ENCODE measurements at places on chromosomes 7 and 10. TPM values are rescaled to one million over a fixed set of nuclear protein-coding genes. Genes with fewer than 3 reads are reported as not detected.

GRCh38 chr10:31959461-31960173, 31.0 kb upstream of the ARHGAP12 start:
- no peak for DNase-seq

GRCh38 chr7:92244808-92245486, 767 bp downstream of the KRIT1 start:
- DNase-seq, result no peak

The HOXA7 gene
- polyA plus RNA-seq, result 1.1 TPM

GRCh38 chr10:43384252-43385221, 13.1 kb downstream of the FXYD4 start:
- DNase-seq, result no peak

The COG5 gene
- 11.6 TPM for polyA plus RNA-seq

The NKX2-3 gene
- polyA plus RNA-seq, result 0.67 TPM

The PHF14 gene
- polyA plus RNA-seq, result 18.6 TPM

DNA sequence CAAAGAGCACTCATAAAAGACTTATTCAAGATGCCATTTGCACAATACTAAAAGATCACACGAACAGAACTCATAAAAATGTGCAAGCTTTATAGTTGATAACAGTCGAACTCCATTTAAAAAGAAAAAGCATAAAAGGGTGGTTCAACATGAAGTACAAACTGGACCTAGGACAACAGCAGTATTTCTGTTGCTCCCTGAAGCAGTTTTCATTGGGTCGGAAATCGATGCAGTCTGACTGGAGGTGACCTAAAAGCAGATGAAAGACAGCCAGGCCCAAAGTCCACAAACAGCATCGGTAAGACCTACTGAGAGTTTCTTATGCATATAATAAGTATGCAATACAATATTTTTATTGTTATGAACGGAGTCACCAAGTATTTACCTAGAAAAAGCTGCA, 23.9 kb downstream of the FAM171A1 start:
- DNase-seq, result peak; percentile 56

DNA sequence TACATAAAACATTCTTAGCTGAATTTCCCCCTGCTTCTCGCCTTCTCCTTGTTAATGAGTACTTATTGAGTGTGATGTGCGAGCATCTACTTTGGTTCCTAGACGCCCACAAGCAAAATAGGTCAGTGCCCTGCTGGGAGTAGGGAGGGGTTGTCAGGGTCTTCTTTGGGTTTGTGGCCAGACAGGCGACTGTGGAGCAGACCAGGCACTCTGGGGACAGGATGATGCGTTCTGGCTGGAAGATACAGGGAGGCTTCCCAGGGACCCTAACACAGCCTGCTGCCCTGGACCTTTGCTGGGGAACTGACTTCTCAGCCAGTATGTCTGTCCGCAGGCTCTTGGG, 227.2 kb downstream of the CUX1 start:
- no peak for DNase-seq

The PDE6C gene
- polyA plus RNA-seq, result not detected

- DNase-seq, result peak; percentile 53
Observed at GRCh38 chr10:69224862-69225657, 4.9 kb downstream of the HKDC1 start.

DNA sequence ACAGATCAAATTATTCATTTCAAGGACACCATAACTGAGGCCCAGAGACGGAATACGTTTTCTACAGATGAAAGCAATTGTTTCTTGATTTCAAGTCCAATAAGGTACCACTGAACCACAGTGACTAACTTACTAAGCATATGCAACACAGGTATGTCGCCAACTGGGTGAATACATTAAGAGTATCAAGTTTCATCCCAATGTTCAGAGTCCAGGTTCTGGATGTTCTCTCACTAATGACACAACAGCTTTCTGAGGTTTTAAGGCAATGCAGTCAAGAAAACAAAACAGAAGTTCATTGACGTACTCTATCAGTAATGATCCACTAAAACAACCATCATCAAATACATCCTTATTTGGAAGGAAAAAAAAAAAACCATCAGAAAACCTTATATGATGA, 35.8 kb downstream of the NSUN6 start:
- DNase-seq, result no peak

The LRIT1 gene
- polyA plus RNA-seq, result not detected

The ZNF138 gene
- polyA plus RNA-seq, result 3.2 TPM

DNA sequence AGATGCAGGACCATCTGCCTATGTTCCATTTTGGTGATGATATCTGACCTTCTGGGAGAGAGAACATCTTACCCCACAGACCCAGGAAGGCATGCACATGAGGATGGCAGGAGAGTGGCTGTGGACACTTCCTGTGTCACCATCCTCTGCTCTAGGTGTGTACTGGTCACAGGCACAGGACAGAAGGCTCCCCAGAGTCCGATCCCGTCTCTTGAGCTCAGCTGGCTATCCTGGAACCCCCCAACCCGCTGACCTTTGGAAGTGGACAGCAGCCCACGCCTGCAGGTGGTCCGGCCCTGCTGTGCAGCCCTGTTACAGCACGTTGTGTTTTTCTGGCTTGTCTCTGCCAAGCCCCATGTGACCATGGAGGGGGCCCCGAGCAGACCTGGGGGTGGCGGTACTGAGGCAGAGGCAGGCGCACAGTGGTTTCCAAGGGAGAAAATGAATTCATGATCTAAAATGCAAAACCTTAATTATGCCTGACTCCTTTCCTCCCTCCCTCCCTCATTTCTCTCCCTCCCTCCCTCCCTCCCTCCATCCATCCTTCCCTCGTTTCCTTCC, 178.8 kb downstream of the CUX1 start:
- no peak for DNase-seq

The C10orf62 gene
- not detected for polyA plus RNA-seq

GRCh38 chr10:122281018-122281626, 10.0 kb downstream of the BTBD16 start:
- no peak for DNase-seq

DNA sequence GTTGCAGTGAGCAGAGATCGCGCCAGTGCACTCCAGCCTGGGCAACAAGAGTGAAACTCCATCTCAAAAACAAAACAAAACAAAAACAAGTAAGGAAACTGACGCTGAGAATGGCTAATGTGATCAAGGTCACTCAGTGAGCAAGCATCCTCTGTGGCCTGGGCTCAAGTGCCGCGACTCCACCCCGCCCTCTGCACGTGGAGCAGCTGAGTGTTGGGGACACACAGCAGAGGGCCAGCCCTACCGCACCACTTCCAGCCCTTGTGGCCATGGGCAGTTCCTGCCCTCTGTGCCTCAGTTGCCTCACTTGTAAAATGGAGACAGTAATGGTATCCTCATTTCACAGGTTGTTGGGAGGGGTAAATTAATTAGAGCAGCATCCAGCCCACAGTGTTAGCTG, 21.0 kb upstream of the OPALIN start:
- no peak for DNase-seq

DNA sequence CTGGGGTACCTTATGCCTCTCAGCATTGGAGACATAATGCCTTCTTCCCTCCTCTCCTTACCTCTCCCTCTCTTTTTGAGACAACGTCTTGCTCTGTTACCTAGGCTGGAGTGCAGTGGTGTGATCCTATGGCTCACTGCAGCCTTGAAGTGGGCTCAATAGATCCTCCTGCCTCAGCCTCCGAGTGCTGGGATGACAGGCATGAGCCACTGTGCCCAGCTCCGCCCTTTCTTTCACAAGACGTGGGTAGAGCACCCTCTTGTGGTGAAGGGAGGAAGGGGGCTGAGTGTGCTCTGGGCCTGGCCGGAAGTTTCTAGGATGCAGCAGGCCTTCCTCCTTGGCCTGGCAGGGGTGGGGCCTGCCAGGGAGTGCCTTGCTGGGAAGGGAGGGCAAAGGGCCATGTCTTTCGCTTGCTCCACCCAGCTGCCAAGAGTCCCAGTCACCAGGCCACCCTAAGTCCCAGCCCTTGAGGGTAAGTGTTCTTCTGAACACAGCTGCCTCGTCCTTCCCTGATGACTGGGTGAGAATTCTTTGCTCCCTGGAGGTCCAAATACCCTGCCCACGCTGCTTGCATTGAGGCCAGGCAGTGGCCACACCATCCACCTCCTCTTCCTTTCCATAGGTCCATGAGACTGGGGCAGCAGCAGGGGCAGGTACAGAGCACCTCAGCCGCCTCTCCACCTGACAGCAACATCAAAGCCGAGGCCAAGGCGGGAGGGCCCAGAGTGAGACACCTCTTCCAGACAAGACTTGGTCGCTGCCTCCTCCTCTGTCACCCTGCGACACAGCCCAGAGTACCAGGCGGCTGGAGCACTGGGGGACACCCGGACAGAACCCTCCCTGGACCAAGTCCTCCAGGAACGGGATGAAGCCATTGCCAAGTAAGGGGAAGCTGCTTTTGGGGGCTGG, 3.7 kb downstream of the ABHD11 start:
- DNase-seq, result peak; percentile 99

- DNase-seq, result no peak
Observed at GRCh38 chr10:846126-846685, 85.3 kb downstream of the LARP4B start.

The JCAD gene
- 0.54 TPM for polyA plus RNA-seq

DNA sequence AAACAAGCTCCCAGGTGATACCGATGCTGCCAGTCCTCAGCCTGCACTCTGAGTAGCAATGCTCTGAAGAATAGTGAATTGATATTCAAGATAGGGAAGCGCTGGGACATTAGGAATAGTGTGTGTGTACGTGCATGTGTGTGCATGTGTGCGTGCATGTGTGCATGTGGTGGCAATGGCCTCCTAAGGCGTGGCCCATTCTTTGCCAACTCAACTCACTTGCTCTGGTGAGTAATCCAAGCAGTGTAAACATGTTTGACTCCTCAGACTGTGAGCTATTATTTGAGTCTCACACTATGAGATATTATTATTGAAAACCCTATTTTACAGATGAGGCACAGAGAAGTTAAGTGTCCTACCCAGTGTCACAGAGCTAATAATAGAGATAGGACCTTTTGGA, 186.6 kb downstream of the RAB11FIP2 start:
- DNase-seq, result no peak

DNA sequence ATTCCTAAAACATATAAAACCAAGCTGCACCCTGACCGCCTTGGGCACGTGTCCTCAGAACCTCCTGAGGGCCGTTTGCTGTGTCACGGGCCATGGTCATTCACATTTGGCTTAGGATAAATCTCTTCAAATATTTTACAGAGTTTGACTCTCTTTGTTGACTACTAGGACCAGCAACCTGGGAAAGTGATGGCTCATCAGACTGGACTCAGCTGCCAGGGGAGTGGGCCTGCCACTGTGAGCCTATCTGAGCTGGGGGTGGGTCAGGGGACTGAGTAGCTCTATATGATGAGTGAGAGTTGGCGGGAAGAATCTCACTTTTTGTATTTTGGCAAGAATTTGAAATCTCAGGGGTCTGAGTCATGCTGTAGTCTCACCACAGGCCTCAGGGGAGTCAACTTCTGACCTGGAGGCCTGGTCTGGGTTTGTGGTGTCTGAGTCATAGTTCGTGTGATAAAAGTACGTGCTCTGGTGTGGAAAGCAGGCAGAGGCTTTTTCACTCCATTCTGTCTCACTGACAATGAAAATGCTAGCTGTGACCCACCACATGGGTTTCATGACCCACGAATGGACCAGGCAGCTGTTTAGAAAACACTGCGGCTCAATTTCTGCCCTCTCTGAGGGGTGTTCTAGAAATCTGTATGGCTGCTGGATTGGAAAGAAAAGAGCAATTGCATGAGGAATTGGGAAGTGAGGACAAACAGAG, 4.2 kb upstream of the UPP1 start:
- peak; percentile 87 for DNase-seq

- no peak for DNase-seq
Observed at GRCh38 chr10:50577010-50577409, 46.7 kb downstream of the SGMS1 start.

DNA sequence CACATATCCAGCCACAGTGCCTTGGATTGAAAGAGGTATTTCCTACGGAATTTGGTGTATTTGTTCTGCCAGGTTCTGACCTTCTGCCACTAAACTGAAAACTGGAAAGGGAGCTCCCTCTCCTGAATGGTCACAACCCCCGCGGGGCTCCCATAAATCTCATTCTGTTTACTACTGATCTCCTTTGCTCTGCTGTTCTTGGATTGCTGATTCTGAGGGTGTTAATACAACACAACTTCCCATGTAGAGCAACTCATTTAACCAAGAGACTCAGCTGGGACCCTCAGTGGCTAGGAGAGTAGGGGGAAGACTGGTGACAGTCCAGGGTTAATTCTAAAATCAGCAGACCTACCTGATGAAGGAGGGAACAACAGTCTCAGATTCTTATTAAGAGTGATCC, 662.9 kb downstream of the INHBA start:
- no peak for DNase-seq

GRCh38 chr10:55024713-55025112, 223.7 kb upstream of the PCDH15 start:
- no peak for DNase-seq

GRCh38 chr7:47202146-47202783, 379.6 kb downstream of the TNS3 start:
- DNase-seq, result no peak

- no peak for DNase-seq
Observed at GRCh38 chr7:90595342-90595800, 750 bp upstream of the CDK14 start.

The ACTL6B gene
- polyA plus RNA-seq, result 0.52 TPM

DNA sequence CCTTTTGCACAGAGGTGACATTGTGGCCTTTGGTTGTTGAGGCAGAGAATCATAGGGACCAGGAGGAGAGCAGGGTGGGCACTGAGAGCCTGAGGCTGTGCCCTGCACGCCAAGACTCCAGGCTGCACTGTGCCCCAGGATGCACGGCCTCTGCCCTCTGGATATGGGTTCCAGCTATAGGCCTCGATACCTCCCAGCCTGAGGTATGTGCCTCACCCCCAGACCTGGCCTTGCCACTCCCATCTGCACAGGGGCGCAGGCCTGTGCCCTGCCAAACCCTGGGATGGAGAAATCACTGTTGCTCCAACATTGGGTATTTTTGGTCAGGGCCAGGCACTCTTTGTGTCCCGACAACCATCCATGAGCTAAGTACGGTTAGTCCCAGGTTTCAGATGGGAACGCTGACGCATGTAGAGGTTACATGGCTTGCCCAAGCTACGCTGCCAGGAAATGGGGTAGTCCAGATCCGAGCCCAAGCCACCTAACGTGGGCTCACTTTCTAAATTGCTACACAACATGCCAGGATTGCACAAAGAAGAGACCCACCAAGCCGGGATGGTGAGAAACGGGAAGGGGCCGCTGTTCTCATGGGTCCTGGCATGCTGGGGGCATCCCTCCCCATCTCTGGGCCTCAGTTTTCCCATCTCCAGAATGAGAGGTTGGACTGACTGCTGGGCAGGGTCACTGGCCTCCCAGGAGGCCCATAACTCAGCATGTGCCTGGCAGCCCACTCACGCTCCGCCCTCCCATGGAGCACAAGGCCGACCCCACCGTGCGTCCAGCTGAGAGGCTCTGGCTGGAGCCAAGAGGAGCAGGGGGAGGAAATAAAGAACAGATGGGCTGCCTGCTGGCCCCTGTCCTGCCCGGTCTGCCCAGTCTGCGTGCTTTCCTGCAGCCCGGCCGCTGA, 44.2 kb downstream of the ZCCHC24 start:
- DNase-seq, result no peak

- DNase-seq, result no peak
Observed at GRCh38 chr7:44808914-44809393, 12.5 kb downstream of the PPIA start.

The DOCK1 gene
- polyA plus RNA-seq, result 18.1 TPM

The POLR2J gene
- 145 TPM for polyA plus RNA-seq

The CLRN3 gene
- polyA plus RNA-seq, result 102 TPM

The UBTD1 gene
- polyA plus RNA-seq, result 1.1 TPM

The SAP25 gene
- 28.2 TPM for polyA plus RNA-seq

The NCF1 gene
- polyA plus RNA-seq, result 3.6 TPM

GRCh38 chr10:104020020-104020419, 53.1 kb downstream of the SLK start:
- no peak for DNase-seq

The MCM10 gene
- 4.1 TPM for polyA plus RNA-seq

The OR2A7 gene
- 2.8 TPM for polyA plus RNA-seq

The POLR3A gene
- 4.3 TPM for polyA plus RNA-seq

GRCh38 chr10:94344522-94345122, 18.1 kb downstream of the NOC3L start:
- no peak for DNase-seq

The VPS37D gene
- 2.6 TPM for polyA plus RNA-seq
